A549 treated with Hydrocortisone at 1 μM for 4 hours (cell line): ENCODE measurements at places on chromosomes 13 and 19. TPM values are rescaled to one million over a fixed set of nuclear protein-coding genes. Genes with fewer than 3 reads are reported as not detected.

The NDUFS7 gene
- total RNA-seq = 67.0 to 76.3 TPM (median 74.3 TPM) in 5 replicates

The METTL21C gene
- not detected in 5 replicates for total RNA-seq

The FAM124A gene
- 1.8 to 2.4 TPM (median 2.1 TPM) in 5 replicates for total RNA-seq

The MCEMP1 gene
- total RNA-seq = not detected in 5 replicates

The GJB2 gene
- total RNA-seq = 0.44 to 1.0 TPM (median 0.75 TPM) in 5 replicates
